ENCODE measurements at places on chromosomes 6 and 20.

- DNase-seq = no peak
These were observed 386.9 kb downstream of the CDH4 start for GRCh38 chr20:61638802-61639585.

GRCh38 chr6:44650947-44651346, 263.4 kb downstream of the CDC5L start:
- DNase-seq = no peak

DNA sequence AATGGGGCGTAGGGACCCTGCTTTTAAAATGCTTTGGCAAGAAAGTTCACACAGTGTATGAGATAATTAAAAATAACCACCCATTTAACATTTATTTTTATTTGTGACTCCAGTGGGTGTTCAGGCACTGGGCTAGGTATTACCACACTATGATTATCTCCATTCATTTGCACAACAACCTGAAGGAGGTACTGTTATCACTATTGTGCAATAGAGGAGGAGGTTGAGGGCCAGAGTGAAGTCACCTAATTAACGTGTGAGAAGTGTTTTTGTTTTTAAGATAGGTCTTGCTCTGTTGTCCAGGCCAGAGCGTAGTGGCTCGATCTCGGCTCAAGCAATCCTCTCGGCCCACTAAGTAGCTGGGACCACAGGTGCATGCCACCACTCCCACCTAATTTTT, 29.2 kb downstream of the MAK start:
- no peak for DNase-seq

GRCh38 chr6:48229841-48230240, 118.8 kb upstream of the PTCHD4 start:
- no peak for DNase-seq

DNA sequence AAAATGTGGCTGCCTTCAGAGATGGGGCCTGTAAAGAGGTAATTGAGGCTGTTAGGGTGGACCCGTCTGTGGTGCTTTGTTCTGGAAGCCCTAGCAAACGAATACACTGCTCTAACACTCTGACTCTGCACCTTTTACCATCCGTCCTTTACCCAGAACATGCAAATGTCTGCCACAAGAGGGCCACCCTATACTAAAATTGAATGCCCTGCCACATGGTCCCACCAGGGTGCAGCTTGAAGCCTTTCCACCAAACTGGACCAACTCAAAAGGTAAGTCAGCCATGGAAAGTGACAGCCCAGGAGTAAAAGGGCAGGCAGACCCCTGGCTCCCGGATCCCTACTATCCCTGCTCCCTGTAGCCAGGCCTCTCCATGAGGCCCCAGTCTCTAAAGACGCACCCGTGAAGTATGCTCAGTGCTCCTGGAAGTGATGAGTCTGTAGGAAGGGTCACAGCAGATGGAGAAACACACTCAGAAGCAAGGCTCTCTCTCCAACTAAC, 5.8 kb upstream of the BFSP1 start:
- peak; percentile 14 for DNase-seq

DNA sequence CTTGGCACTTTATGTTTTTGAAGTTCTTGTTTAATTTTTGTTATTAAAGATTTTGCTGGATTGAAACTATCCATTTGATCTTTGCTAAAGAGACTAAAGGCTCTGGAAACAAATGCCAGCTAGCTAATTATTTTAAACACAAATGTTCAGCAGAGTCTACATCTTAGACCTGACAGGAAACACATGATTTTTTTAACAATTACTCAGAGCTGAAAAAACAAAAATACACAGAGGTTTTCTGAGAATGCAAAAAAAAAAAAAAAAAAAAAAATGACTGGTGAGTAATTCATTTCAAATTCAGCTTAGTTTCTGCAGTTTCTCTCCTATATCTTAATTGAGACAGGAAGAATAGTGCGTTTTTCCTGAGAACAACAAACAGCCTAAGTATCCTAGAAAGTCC, 448.0 kb downstream of the TENT5A start:
- no peak for DNase-seq

GRCh38 chr20:12241065-12241464, 323.4 kb downstream of the BTBD3 start:
- no peak for DNase-seq

GRCh38 chr20:1933465-1933870, 38.3 kb downstream of the SIRPA start:
- DNase-seq = no peak

GRCh38 chr6:125950293-125950692, 6.3 kb upstream of the HINT3 start:
- no peak for DNase-seq

DNA sequence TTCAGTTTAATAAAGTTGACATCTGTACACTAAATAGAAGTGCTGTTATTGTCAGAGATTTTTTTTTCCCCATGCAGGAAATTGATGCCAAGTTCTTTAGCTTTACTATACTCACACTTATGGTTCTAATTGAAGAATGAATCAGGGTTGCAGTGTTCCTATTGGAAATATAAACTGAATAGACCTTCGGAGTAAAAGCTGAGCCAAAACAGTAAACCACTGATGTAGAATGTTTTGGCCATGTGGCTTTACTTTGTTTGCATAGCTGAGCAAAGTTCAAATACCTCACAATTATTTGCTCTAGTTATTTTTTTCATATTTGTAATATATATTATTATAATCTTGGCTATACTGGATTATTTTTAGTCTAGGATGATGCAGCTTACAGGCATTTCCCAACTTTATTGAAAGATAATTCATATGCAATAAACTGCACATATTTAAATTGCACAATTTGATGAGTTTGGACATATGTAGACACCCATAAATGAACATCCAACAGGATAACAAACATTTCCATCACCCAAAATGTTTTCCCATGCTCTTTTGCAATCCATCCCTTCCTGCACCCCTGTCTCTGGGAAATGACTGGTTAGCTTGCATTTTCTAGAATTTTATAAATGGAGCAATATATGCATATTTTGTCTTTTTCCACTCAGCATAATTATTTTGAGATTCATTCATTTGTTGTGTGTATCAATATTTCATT, 105.8 kb upstream of the NOX3 start:
- DNase-seq = no peak

DNA sequence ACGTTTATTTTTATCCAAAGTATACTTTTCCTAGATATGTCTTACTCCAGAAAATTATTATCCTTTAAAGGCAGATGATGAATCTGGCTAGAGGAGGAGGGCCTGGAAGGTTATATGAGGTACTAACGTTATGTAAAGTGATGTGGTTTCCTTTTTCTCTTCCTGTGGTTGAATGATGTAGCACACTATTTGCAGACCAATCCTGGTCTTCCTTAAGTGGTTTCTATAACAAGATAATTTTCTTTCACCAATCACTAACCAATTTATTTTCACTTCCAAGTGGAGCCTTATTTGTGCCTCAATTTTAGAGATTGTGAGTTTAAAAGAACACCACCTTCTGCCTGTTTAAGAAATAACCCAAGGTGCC, 154.6 kb upstream of the SOX4 start:
- DNase-seq = no peak

- DNase-seq = no peak
These were observed 5.4 kb downstream of the DNMT3B start for GRCh38 chr20:32767418-32768198.

DNA sequence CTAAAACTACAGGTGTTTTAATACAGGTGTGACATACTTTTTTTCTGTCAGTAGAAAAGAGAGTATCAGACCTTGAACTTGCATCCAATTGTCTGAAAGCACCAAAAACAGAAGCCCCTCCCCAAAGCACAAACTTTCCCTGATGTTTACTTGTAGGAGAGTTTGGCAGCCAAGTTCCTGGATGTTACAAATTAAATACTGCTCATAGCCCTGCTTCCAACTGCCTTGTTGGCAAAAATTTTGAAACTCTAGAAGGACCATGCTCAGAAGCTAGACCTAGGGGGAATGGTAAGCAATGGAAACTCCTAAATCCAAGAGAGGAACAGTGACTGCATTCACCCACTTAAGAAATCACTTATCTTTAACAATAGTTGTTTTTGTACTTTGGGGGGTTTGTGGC, 17.0 kb upstream of the ARG1 start:
- no peak for DNase-seq

DNA sequence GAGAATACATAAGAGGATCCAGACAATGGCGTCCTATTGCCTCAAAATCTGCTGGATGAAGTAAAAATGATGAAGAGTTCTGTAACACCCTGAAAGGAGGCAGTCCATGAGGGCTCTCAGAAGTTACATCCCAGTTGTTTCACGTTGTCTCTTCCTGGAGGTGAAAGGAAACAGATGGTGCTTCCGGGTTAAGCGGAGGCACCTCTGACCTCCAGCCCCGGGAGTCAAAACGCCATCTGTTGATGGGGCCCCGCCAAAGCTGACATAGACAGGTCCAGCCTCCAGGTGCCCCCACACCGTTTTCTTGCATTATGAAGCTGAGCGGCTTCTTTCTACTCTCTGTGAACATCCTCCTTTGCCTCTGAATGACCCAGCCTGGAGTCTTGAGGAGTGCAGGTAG, 9.5 kb downstream of the SEMG2 start:
- no peak for DNase-seq

DNA sequence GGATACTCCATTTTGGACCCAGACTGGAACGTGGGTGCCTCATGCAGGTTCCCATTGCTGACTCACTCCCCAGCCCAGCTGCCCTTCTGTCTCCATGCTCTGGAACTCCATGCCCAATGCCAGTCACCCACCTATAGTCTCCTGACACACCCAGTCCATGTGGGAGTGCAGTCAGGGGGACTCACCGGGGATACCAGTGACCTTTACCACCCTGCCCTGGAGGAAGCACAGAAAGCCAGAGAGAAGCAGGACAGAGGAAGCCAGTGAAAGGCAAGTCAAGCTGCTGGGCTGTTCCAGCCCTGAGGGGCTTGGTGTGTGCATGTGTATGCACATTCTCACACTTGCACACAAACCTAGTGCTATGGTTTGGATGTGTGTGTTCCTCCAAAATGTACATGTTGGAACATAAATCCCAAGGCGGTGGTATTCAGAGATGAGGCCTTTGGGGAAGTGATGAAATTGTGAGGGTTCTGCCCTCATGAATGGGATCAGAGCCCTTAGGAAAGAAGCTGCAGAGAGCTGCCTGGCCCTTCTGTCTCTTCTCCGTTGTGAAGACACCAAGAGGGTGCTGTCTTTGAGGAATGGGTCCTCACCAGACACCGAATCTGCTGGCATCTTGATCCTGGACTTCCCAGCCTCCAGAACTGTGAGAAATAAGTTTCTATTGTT, 121.4 kb upstream of the MAFB start:
- DNase-seq = no peak

DNA sequence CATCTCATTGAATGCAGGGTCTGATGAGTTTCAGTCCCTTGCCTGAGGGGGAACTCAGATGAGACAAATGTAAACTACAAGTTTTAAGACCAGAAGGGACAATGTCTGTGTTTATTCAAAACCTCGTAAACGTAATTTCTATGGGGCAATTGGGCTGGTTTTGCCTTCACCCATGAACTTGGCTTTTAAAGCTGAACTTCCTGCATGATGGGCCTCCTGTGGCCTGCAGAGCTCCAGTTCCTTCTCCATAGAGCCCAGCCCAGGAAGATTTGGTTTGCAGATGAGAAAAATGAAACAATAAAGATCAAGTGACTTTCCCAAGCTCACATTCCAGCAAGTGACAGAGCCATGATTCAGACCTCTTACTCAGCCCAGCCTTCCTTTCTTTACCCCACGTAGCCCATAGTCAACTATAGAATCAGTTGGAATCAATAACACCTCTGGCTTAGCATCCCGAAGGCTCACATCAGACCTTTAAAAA, 612.3 kb downstream of the UTRN start:
- DNase-seq = no peak

DNA sequence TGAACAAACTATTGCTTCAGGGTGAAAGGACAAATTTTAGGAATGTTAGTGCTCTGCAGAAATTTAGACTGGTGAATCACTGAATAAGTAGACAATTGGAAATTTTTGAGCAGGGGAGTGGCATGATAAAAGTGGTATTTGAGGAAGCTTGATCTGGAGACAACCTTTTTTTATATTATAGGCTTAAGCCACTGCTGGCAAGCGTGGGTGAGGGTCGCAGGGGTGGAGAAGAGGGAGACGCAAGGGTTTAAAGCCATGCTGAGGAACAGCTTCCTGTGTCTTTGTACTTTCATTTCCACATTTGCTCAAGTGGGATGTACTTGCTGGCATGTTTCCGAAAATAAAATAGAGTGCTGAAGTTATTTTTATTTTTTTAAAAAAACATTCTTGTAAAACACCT, 23.7 kb downstream of the NCOA7 start:
- no peak for DNase-seq

DNA sequence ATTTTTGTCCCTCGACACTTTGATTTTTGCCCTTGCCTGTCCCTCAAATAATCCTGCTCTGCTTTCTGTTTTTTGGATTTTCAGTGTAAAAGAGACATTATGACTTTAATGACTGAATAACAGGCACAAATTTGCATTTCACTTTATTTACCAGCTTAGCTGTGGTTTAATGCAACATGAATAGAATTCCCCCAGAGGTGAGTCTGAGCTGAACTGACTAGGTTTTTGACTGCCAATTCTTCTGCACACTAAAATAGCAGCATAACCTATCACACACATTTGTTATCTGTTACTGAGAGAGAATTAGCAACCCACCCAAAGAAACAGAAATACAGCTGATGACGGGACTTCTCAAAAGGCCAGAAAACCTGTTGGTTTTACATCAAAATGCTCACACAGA, 3.9 kb upstream of the RBM24 start:
- DNase-seq = no peak

DNA sequence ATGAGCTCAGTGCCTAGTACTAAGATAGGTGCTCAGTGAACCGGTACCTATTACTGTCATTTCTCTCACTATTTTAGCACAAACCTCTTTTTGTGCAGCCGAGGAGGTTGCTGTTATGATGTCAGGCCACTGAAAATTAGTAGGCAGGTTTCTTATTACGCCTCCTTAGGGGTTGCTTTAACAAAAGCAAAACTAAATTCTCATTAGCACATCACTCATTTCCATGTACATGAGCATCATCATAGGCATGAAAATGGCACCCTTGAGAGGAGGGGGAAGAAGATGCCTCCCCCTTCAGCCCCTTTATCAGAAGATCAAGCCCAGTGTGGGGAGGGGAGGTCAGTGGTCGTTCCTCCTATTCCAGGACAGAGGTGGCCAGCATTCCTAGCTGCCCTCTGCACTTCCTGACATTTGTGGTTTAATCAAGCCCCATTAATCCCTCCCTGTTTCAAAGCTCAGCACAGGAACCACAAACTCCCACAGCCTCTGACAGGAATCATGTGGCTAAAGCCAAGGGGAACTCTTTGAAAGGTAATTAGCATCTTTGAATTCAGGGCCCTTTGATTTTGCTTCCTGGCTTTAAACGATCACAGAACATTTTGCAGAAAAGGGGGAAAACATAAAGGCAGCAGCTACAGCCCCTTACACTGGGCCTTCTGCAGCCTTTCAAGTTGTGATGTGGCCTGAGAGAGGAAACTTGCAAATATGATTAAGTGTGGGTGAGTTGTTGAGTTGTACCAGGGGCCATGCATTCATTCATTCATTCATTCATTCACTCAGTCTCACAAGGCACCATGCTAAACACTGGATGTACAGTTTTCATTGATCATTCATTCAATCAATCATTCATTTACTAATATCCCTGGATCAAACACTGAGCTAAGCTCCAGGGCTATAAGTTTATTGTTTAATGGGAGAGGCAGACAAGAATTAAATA, 31.9 kb upstream of the PSMF1 start:
- DNase-seq = no peak

Measured in activated CD8-positive, alpha-beta memory T cell treated with anti-CD3 and anti-CD28 coated beads for 1 hour (primary cell).